Stimulated activated CD8-positive, alpha-beta memory T cell treated with anti-CD3 and anti-CD28 coated beads, Interleukin-4, amount 100 ng/mL, for 1 hour (primary cell): ENCODE measurements at places on chromosomes 4 and X.

- DNase-seq, result no peak
Observed at GRCh38 chr4:4206204-4206603, 20.5 kb downstream of the OTOP1 start.

DNA sequence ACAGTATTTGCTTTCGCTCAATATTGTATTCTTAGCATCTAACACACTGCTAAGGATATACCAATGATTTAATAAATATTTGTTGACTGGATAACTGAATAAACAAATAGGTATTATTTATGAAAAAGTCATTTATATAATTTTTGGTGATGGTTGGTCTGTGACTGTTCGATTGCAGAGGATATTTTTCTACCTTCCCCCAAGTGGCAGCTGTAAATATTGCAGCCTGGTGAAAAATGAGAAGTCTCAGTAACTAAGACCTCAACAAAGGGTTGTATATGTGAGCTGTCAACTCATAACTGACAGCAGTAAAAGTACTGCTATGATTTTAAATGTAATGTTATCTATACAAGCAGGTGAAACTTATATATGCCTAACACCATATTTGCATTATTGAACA lies 36.0 kb downstream of the HTR2C start:
- no peak for DNase-seq

DNA sequence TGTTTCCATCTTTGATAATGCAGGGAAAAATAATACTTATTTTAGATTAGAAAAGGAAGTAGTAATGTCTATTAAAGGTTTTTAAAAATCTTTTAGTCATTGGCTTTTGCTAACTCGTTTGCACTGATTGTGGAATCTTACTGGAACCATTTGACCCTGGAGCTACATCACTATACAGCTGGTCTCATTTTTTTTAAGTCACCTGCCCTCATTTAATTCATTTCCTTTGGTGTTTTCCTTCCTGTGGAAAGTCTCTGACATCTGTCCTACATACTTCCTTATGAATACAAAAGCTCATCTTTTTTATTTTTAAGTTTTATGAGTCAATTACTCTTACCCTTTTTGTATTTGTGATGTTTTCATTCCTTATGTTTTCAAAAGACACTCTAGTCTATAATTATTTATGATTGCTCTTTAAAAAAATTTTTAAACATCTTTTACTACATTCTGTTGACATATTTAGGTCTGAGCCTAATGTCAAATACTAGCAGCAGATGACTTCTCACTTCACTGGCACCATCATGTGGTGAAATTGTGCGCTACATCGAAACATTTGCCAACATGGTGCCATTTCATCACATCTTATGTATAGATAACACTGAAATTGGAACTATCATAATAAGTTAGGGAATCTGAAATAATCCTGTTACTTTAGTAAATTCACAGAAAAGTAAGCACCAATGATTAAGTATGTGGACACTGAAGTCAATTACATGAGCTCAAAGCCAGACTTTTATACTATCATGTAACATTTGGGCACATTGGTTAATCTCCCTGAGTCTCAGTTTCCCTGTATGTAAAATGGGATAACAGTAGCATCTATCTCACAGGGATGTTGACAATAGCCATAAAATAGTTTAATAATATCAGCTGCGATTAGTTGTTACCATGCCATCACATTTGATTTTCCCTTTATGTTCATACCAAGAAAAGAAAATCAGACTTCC lies 9.4 kb upstream of the MMAA start:
- DNase-seq, result no peak

DNA sequence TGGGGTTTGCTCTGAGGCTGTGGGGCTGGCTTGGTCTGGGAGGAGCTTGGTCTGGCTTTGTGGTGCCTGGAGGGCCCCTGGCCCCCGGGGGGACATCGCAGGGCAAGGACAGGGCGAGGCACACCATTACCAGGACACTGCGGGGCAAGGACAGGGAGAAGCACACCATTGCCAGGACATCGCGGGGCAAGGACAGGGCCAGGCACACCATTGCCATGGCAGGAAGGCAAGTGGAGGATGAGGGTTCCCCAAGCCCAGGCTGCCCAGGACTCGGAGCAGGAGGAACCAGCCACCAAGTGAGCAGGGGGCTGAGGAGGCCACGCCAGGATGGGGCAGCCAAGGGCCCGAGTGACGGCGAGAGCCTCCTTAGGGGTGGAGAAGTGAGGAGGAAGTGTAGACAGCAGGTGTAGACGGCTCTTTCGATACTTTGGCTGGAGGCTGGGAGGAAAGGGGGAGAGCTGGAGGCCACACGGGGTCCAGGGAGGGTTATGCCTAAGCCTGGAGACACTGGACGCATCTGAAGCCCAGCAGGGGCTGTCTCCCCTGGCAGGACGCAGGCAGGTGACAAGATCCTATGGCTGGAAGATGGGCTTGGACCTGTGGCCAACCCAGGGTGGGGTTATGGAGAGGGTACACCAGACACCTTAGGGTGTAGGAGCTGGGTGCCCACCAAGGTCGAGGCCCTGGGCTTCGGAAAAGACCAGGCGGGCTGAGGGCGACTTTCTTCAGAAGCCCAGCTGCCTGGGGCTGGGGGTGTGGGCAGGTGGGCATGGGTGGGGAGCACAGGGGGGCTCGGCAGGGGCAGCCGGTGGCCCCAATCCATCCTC lies 7.3 kb downstream of the NKX1-1 start:
- no peak for DNase-seq

DNA sequence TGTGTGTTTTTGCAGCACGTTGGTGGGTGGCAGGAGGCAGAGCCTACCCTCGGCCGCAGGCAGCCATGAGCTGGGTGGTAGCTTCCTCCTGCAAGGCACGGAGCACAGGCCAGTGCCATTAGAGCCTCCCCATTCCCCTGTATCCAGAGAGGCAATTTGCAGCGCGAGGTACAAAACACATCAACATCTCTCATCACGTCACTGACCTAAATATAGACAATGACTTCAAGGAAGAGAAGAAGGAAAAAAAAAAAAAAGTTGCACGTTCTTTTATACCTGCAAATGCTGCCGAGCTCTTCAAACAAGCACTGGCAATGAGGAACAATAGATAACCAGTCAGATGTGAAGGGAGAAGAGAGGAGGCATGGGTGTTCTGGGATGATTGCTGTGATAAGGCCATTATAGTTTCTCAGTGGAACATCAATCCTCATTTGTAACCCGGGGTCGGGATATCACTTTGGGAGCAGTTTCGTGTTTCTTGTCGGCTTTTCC lies 159.9 kb downstream of the MGST2 start:
- DNase-seq, result no peak

GRCh38 chr4:157587681-157588423 lies 367.3 kb downstream of the GRIA2 start:
- no peak for DNase-seq

- no peak for DNase-seq
Observed at GRCh38 chr4:5797866-5798265, 86.9 kb downstream of the EVC start.

GRCh38 chr4:109184491-109184961 lies 117.9 kb downstream of the COL25A1 start:
- DNase-seq, result no peak

DNA sequence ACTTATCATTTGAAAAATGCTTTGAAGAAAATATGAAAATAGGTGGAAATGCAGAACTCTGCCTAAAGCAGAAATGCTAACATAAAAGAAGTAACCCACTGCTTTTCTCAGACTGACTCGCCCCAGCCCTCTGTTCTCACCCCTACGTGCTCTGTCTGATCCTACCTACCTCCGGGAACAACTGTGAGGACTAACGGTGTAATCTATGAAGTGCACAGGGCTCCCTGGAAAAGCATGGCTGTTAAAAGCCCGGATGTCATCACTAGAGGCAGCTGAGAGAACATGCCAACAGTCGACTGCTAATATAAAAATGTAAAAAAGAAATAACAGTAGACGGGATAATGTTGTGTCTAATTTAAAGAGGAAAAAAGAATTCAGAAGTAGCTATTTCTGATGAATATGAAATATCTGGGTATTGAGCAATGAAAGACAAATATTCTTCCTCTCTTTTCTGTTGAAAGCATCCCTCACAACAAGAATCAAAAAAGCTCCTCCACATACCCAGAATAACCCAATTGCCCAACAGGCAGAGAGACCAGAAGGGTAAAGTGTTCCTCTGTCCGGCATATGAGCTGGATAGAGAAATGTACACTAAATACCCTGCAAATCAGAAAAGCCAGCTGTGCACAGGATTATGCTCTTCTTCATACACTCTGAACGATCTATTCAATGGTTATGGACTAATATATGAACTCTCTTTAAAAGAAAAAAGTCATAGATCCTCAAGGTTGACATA lies 130.7 kb downstream of the TSPAN5 start:
- no peak for DNase-seq

GRCh38 chr4:100461807-100462605 lies 55.8 kb downstream of the EMCN start:
- DNase-seq, result no peak

DNA sequence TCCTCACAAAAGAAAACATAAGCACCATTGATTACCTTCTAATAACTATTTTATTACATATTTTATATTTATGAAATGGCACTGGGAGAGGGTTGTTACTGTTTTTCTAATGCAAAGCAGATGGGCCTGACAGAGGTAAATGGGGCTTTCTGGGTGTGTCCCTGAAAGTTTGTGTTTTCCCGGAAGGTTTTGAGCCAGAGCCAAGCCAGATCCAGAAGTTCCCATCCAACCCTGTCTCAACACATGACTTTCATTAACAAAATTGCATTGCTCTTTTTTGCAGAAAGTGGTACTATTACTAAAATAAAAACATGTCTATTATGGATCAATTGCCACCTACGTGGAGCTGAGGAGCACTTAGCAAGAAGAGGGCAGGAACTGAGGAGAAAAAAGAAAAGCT lies 181.3 kb downstream of the RAB28 start:
- no peak for DNase-seq

- DNase-seq, result no peak
Observed at GRCh38 chr4:723751-724530, 18.3 kb downstream of the PCGF3 start.

DNA sequence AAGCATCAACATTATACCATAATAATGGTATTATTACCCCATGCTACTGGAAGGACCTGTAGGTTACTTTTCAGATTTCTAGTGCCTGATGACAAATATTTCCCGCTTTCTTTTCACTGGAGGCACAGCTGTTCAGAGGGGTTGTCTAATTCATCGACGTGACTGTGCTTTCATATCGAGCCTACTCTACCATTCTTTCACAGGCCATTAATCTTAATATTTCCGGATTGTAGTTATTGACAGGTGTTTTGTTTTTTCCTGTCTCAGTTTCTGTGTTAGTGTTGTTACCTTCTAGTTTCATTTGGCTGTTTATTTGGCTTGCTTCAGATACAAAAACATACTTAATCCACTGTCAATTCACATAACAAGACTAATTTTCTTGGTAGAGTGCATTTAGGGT lies 330.9 kb downstream of the SPOCK3 start:
- no peak for DNase-seq

GRCh38 chr4:56261027-56261426 lies 126.3 kb downstream of the AASDH start:
- DNase-seq, result no peak

- no peak for DNase-seq
Observed at GRCh38 chrX:10158279-10159144, 1.7 kb downstream of the CLCN4 start.

DNA sequence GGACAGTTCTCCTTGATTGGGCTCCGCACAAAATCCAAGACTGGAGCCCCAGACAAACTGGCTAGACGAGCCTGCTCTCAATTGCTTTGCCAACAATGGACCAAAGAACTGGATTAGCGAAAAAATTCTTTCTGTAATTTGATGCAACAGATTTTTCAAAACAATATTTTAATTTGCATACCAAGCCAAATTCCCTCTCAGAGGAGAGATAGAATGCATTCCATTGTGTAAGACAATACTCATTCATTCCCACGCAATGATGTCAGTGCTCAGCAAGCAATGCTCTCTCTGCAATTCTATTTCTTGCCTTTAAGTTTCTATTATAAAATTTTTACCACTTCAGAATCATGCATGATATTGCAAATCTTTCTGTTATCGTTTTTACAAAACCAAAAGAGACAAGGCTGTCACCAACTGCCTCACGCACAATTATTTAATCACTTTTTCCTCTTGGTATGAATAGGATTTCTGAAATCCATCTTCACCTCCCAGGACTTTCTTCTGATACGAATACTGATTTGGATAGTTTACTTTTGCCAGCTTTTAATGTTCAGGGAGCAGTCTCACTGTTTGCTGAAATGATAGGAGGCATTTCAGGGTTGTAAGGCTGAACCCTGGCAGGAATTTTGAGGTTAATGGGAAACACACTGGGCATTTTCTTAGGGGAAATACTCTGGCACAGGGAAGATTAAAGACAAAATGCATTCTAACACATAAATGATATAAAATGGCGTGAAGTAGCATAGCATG lies 46.1 kb upstream of the HCCS start:
- DNase-seq, result no peak

DNA sequence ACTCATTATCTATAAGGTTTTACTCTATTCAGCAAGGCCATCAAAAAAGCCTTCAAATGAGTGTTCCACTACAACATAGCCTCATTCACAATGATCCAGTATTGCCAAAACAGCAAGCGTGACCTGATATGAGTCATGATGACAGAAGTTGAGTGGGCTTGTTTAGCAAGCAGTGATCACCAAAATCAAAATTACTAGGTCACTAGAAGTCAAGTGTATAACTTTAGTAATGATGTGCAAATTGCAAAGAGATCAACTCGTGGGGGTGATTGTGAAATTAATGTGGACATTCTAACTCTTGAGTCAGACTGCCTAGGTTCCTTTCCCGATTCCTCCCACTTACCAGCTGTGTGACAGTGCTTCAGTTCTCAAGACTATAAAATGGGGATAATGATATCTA lies 124.5 kb downstream of the CHM start:
- no peak for DNase-seq

DNA sequence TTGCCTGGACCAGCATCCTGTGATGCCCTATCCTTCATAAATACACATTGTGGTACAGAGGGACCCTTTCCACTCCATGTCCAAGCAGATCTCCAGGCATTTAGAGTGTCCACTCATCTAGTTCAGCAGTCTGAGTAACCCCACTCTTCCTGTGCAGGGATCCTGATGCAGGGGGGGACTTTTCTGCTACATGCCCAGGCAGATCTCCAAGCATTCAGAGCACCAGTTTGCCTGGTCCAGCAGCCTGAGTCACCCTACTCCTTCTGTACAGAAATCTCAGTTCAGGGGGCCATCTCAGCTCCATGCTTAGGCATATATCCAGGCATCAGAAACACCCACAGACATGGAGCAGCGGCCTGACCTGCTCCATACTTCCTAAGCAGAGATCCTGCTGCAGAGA lies 1089.8 kb downstream of the FAT4 start:
- no peak for DNase-seq
